ENCODE measurements at places on chromosomes 3 and 15.

GRCh38 chr3:106740116-106740515, 637.1 kb upstream of the CCDC54 start:
- no peak for DNase-seq

DNA sequence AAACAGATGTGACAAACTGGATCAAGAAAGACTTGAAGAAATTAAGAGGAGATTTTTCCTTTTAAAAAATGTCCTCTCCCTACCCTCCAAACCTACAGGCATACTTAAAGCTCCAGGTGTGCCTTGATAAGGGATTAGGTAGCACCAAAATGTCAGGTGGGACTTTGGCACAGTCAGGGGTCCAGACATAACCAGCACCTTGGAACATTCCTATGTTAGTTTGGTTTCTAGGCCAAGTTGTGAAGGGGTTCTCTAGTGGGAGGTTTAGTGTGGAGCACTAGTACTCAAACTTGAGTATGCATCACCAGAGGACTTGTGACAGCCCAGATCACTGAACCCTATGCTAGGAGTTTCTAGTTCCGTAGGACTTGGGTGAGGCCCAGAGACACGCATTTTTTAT, 13.9 kb downstream of the ILDR1 start:
- DNase-seq, result no peak

DNA sequence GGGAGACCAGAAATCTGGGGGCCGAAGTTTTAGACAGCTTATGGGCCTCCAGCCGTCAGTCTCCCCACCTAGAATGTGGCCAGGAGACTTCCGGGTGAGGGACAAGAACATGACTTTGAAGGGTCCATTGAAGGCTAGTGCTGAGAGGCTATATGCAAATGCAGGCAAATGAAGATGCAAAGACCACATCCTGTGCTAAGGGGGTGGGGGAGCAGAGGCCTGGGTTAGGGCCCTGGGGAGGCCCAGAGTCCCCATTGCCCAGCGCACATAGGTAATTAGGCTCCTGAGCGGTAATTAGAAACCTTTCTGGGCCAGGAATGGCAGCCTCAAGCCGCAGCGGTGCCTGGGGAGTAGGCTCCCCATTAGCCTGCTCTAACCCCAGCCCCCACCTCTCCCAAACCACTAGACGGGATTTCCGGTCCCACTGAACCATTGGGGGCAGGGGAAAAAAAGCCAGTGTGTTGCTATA, 6.8 kb downstream of the CSK start:
- no peak for DNase-seq

GRCh38 chr3:49602877-49603411, 48.7 kb downstream of the BSN start:
- peak; percentile 83 for DNase-seq

- DNase-seq, result peak; percentile 24
Measured at GRCh38 chr3:100260081-100260684, 609 bp upstream of the TBC1D23 start.

GRCh38 chr15:56835718-56836171, 82.7 kb upstream of the TCF12 start:
- DNase-seq, result no peak

DNA sequence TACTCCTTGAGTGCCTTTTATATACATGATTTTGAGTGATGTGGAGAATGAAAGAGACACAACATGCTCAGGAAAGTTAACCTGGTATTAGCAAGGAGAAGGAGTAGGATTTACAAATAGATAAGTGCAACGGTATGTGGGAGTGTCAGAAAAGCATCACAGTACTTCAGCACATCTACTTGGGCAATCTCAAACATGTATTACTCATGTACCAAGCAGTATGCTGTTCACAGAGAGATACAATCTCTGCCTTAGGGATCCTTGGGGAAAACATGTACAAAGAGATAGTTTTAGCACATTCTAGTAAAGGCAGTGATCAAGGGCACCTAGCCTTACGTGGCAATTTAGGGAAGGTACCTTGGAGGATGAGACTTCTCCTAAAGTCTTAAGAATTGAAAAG, 146.5 kb downstream of the FILIP1L start:
- DNase-seq, result peak; percentile 74

Data from mammary epithelial cell (primary cell).